Stimulated activated CD4-positive, alpha-beta T cell treated with anti-CD3 and anti-CD28 coated beads, Interleukin-4, amount 100 ng/mL, for 1 hour (primary cell): ENCODE measurements at places on chromosomes 5 and 9.

- no peak for DNase-seq
Observed at GRCh38 chr5:129899454-129899853, 4.8 kb upstream of the CHSY3 start.

GRCh38 chr9:109258481-109259302, 62.2 kb downstream of the EPB41L4B start:
- DNase-seq = no peak

DNA sequence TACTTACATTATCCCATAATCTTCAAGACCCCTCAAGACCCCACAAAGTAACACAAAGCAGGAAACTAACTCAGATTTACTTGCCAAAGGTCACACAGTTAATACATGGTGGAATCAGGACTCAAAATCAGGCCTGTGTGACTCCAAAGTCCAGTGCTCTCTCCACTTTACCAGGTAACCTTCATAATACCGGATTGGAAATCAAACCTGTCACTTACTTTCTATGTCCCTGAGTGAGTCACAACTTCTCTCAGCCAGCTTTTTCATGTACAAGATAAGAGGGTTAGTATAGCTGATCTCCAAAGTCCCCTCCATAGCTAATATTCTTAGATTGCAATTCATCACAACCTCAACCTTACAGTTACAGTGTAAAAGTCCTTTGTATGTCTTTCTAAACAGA, 17.1 kb downstream of the STRBP start:
- DNase-seq = no peak

GRCh38 chr5:142427529-142427928, 102.7 kb upstream of the SPRY4 start:
- no peak for DNase-seq

DNA sequence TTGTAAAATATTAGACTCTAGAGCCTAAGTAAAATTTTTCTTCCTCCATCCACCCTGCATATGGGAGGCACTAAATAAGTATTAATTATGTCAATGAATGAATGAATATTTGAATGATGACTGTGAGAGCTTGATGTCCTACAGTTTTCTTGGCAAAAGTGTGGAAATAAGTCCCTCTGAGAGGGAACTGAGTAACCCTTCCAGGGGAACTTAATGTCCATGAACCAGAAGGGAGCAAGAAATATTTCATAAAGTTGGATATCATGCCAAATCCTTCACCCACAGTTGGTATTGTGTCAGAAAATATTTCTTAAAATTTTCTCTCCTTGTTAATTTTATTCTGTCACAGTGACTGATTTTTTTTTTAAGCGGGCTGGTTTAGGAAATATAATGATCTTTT, 36.6 kb downstream of the NNT start:
- no peak for DNase-seq

DNA sequence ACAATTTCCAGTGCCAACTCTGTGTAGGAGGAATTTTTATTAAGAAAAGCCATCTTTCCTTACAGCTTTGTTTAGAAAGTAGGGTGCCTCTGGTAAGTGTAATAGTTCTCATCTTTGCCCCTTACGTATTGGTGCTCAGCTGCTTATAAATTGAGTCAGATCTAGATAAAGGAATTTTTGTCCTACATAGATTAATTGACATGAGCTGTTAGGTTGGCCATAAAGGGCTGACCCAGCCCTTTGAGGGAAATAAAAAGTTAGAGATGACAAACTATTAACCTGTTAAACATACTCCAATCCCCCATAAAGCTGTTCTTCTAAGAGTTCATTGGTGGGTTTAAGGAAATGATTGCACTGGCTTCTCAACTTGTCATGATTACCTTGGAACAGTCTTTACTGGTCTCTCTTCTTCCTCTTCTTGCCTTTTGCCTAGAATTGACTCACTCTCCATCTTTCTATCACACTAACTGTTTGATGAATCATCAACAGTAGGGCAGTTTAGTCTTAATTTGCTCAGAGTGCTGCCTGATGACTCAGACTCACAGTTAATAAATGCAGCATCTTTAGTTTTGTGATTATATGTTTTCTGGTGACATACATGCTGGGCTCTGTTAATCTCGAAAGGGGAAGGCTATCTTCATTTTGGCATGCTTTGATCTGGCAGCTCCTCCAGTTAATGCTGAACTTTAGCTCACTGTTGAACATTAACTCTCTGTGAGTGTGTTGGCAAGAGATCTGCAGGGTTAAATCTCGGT, 51.7 kb downstream of the ARHGAP26 start:
- DNase-seq = no peak

DNA sequence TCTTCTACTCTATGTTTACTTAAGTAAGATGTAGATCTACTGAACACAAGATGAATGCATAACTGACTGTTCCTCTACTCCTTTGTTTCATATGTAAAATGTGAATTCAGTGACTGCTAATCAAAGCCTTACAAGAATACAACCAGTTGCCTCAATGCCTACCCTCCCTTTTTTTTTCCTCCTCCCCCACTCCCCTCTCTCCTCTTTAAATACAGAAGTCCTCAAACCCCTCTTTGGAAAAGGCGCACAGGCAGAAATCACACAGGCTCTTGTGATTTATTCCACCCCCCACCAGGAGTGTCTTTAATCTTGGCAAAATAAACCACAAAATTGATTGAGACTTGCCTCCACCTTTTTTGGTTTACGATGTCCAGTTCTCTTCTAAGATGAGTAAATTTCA, 398.5 kb downstream of the DMAC1 start:
- DNase-seq = no peak

DNA sequence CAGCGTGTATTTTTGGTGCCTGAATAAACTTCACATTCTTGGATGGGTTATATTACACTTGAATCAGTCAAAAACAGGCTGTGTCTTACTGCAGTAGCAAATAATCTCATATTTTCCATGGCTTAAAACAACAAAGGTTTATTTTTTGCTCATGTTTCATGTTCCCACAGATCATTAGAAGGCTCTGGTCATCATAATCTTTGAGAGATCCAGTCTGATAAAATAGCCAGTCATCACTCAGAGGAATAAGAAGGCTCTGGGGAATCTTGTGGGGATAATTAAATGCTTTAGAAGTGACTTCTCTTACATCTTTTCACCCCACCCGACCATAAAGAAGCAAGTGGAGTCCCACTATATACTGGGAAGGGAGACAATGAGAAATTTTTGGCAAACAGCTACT, 417.7 kb downstream of the PSAT1 start:
- no peak for DNase-seq

DNA sequence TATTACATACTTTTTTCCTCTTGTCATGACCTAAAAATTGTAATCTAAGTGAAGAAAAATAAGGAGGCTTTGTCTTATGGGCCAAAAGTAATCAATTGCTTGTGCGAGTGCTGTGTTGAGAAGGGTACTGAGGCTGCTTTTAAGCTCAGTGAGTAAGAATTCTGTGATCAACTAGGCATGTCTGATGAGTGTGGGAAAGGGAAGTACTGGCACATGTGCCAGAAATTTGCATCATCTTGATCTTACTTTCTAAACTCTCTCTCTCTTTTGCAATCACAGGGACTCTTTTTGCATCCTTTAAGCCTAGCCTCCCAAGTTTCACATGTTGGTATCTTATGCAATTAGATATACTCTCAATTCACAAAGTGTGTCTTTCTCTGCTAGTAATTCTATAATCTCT, 329.9 kb downstream of the KIF4B start:
- no peak for DNase-seq

DNA sequence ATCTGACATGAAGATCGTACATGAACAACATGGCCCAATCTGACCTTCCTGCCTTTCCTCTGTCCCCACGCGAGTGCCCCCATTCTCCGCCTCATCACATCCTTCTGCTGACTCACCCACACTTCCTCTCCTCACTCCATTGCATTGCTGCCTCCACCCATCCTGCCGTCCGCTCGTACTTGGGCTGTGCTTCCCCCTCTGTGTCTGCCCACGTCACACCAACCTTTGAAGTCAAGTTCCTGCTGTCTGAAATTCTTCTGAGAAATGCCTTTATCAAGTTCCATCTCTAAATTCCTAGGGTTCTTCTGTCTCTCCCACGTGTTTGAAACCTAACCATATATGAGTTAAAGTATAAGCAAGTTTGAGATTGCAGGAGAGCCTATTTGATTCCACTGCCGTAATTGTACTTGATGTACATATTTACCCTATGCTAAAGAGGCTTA, 18.0 kb upstream of the STARD4 start:
- DNase-seq = peak; percentile 66

DNA sequence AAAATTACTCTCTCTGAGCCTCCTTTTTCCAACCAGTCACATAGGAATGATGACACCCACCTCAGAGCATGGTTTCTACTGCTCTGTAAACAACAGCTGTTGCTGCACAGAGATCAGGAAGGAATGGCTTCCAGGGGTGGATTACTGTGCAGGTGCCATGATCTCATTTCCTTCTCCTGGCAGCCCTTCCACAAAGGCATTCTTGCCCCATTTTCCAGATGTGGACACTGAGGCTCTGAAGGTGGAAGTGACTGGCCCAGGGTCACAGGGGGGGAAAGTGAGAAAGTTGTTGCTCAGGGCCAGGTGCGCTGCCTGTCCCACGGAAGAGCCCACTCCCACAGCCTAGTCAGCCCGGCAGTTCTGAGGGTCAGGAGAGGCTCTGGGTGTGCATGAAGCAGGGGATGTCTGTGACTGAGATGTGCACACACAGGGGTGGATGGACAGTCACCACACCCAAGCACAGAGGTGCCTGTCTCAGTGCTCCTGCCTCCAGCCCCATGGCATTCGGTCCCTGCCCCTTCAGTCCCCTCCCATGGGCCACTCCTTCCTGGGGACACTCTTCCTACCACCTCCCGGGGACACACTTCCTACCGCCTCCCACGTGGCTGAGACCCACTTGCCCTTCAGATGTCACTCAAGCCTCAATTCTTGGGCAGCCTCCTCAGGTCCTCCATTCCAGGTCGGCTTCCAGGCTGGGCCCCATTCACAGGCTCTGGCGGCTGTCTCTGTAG, 17.0 kb downstream of the FGFR4 start:
- DNase-seq = no peak

GRCh38 chr9:89523948-89524347, 26.0 kb upstream of the SEMA4D start:
- DNase-seq = peak; percentile 39

DNA sequence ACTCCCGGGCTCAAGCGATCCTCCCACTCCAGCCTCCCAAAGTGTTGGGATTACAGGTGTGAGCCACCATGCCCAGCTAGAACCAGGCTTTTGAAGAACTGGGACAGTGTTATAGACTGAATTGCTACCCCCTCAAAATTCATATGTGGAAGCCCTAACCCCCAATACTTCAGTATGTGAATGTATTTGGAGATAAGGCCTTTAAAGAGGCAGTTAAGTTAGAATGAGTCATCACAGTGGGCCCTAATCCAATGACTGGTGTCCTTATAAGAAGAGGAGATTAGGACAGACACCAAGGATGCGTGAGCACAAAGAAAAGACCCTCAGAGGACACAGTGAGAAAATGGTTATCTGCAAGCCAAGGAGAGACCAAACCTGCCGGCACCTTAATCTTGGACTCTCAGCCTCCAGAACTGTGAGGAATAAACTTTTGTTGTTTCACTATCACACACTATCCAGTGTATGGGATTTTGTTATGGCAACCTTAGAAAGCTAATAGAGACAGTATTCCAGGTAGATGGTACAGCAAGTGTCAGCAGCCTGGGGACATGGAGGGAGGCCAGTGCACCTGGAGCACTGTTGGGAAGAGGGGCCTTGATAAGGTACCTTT, 31.4 kb upstream of the ERGIC1 start:
- DNase-seq = no peak

DNA sequence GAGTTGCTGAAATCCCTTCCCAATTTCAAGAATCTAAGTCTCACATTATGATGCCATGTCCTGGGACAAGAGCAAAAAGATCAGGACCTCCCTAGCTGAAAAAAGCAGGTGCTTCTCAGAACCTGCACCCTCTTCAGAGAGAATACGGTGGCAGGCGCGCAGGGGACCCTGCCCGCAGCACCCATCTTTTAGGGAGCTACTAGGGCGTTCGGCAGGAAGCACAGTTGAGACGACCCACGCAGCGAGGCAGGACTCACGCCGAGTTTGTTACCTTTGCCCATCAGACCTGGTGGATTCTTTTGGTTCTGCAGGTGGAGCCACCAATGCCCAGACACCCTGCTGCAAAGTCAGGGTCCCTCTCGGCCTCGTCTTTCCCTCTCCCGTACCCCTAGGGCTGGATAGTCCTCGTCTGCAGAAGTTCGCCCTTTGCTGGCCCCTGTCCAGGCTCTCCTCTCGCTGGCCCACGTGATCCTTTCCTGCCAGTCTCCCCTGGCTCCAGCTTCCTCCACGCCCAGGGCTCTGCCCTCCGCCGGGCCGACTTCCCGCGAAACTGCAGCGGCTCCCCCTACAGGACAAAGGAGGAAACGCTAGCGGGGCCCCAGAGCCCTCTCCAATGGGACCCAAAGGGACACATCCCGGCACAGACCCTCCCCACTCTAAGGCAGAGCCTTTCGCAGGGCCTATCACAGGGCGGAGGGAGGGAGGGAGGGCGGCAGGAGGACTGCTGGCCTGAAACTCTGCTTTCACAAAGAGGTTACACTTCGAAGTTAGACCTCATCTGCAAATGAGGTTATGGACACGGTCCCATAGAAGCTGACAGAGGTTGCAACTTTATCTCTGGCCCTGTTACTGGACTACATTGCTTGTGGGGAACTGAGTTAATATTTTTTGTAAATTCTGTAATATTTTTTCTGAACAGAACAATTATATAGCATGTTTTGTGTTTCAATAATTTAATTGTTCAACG, 28.8 kb downstream of the TMEM174 start:
- peak; percentile 73 for DNase-seq

- DNase-seq = no peak
Observed at GRCh38 chr5:33937017-33937706, 976 bp downstream of the RXFP3 start.
